Kidney tubule cell (primary cell): ENCODE measurements at places on chromosomes 13 and 19.

DNA sequence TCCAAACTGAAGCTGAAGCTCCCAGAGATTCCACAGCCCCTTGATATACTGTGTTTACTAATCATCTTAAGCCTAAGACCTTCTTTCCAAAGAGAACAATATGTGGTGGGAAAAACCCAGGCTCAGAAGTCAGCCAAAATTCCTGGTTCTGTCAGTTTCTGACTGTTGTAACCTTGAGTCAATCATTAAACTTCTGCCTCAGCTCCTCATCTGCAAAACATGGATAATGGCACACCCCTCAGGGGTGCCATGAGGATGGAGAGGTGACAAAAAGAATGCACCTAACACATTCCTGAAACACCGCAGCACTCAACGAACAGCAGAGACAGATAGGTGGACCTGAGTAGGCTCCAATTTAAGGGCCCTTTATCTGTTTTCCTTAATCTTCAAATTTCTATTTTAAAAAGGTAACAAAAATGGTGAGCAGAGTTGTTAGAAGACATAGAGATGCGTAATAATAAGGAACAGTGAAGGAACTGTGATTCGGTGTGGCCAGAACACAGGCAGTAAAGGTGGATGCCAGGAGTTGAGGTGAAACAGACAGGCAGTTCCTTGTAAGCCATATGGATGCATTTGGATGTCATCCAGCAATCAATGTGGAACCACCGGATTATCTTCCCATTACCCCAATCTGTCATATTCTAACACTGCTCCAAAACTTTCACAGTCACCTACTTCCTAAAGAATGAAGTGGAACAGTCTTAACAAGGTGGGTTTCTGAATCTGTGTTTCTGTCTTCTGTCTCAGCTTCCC is 56.6 kb upstream of the DOCK9 start:
- DNase-seq, result peak; percentile 77

DNA sequence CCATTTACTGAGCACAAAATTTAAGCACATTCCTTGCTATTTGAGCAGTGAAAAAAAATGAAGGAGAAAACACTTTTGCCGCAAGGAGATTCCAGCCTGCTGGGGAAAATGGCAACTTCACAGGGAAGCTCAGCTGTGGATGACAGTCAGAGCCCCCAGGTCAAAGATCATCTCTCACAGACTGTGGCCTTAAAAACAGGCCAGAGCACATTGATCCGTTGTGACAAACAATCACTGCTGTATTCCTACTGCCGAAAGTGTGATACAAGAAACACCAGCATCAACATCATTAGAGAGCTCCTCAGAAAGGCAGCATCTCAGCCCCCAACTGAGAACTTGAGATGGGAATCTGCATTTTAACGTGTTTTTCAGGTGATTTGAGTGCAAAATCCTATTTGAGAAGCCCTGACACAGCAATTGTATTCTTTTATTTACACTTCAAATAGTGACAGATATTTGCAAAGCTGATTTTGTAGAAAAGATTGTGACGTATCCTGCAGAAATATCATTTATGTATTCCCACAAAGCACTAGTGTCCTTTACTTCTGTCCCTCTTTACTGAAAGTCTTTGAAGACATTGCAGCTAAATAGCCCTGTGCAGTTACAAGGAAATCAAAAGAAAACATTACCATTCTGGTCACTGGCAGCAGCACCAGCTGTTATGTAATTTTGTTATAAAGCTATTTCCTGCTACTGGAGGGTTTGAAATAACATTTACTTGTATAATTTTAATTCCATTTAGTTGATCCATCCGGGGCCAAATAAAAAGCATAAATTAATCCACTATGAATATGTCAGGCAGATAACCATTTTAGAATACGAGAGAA is 652.0 kb downstream of the LIG4 start:
- no peak for DNase-seq

- no peak for DNase-seq
These were observed 594.5 kb downstream of the OLFM4 start for GRCh38 chr13:53623146-53623545.

GRCh38 chr19:51093101-51093500 is 10.4 kb upstream of the KLK14 start:
- DNase-seq, result no peak

DNA sequence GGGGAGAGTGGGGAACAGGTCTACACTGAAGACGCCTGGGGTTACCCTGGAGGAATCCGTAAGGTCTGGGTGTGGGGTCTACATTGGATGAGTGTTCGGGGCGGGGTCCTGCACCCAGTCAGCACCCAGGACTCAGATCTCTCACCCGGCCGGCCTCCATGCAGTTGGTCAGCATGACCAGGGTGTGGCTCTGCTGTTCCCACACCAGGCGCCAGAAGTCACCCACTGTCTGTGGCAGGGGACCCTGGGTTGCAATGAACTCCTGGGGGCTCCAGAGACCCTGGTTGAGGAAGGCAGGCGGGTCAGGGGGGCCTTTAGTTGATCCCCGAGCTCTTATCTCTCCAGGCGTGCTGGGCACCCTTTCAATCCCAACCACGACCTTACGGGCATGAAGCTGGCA is 6.0 kb upstream of the SYT5 start:
- no peak for DNase-seq

- no peak for DNase-seq
These were observed 414 bp upstream of the ADAT3 start for GRCh38 chr19:1904860-1905109.
